Lung microvascular endothelial cell (primary cell): ENCODE measurements at places on chromosomes 13 and 19.

- peak; percentile 92 for DNase-seq
Measured at GRCh38 chr13:28753208-28753892, 34.6 kb upstream of the SLC46A3 start.

DNA sequence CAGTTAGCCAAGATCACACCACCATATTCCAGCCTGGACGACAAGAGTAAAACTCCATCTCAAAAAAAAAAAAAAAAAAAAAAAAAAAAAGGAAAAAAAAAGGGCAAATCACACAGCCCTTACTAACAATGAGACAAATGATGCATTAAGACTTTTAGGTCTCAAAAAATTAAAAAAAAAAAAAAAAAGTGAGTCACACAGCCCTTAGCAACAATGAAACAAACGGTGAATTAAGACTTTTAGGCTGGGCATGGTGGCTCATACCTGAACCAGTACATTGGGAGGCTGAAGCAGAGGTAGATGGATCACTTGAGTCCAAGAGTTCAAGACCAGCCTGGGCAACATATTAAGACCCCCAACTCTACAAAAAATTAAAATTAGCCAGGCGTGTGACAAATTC, 32.4 kb upstream of the EIF3G start:
- no peak for DNase-seq

GRCh38 chr19:31350033-31350692, 927 bp upstream of the TSHZ3 start:
- no peak for DNase-seq

DNA sequence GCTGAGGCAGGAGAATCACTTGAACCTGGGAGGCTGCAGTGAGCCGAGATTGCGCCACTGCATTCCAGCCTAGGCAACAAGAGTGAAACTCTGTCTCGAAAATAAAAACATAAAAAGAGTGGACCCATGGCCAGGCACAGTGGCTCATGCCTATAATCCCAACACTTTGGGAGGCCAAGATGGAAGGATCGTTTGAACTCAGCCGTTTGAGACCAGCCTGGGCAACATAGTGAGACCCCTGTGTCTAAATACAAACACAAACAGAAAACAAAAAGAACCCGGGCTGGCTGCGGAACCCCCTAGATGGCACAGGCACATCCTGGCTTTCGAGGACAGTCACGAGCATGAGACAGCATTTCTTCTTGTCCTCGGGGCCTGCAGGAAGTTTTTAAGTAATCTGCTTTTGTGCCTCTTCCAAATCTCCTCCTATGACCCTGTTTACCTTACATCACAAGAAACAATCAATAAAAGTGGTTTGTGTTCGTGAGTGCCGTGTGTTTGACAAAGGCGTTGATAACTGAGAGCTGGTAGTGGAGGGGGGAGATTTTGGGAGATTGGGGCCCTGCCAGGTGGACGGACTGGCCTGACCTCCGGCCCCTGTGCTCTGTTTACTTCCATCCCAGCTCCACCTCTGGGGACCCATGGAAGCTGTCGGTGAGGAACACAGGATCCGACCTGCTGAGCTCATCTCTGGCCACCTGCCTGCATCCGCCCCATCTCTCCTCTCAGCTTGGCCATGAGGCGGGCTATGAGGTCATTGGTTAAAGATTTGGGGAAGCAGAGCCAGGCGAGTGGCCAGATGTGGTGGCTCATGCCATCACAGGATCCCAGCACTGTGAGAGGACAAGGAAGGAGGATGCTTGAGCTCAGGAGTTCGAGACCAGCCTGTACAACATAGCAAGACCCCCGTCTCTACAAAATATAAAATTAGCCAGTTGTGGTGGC, 5.9 kb upstream of the GDF15 start:
- peak; percentile 95 for DNase-seq

GRCh38 chr13:24282256-24282655, 27.1 kb upstream of the C1QTNF9 start:
- no peak for DNase-seq

GRCh38 chr19:1110809-1111640, 7.2 kb downstream of the GPX4 start:
- DNase-seq, result no peak

DNA sequence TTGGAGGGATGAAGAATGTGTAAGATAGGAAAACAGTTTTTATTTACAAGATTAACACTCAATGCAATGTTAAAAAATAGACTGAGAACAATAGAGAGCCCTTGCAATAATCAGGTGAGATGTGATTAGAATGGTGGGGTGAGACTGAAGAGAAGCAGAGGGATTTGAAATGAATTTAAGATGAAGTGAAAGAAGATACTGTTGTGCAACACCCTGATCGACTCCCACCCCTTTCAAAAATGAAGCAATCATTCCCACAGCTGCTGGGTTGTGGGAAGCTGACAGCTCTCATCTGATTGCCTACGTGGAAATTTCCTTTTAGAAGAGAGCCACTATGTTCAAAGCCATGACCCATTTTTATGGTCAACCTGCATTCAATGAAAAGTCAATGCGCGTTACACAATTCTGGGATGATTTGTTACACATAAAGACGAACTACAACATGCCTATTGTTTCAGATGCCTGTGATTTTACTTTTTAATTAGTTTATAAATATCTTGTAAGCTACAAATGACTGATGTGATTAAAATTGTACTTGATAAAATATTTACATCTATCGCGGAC, 1374.8 kb downstream of the PCDH9 start:
- no peak for DNase-seq

- DNase-seq, result no peak
Measured at GRCh38 chr19:13935765-13936510, 2.3 kb downstream of the PODNL1 start.

- DNase-seq, result no peak
Measured at GRCh38 chr13:26531742-26532141, 25.7 kb upstream of the WASF3 start.

DNA sequence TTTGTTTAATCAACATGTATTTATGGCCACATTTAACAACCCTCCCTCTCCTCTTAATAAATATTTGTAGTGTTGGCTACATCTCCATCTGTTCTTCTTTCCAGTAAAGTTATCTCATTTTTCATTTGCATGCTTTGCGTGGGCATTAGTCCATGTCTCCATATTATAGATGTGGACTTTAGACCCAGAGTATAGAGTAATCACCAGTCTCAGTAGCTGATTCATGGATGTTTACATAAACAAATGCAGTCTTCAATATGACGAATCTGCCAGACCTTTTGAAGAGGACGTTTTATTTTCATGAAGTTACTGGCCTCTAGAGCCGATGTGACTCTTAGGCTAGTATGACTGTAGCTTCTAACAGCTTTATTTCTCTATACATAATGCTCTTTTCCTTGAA, 1546.2 kb downstream of the OLFM4 start:
- no peak for DNase-seq

DNA sequence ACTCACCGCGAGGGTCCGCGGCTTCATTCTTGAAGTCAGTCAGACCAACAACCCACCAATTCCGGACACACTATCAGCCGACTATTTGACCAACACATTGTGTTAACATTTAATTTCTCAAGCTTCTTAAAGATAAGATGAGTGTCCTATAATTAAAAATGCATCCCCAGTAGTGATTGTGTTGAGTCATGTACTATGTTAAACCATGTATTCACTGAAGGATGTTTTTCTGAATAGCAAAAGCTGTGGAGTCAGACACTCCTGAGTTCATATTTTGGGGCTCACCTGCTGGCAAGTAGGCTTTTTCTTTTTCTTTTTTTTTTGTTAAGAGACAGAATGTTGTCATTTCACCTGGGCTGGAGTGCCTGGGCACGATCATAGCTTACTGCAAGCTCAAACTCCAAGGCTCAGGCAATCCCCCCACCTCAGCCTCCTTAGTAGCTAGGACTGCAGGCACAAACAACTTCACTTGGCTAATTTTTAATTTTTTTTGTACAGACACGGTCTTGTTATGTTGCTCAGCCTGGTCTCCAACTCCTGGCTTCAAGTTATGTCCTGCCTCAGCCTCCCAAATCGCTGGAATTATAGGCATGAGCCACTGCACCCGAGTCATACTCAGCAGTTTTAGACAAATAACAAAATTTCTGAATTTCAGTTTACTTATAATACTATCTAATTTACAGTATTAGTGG, 606.9 kb downstream of the PCDH9 start:
- DNase-seq, result no peak

GRCh38 chr13:107617527-107617926, 597.8 kb downstream of the LIG4 start:
- peak; percentile 2 for DNase-seq

DNA sequence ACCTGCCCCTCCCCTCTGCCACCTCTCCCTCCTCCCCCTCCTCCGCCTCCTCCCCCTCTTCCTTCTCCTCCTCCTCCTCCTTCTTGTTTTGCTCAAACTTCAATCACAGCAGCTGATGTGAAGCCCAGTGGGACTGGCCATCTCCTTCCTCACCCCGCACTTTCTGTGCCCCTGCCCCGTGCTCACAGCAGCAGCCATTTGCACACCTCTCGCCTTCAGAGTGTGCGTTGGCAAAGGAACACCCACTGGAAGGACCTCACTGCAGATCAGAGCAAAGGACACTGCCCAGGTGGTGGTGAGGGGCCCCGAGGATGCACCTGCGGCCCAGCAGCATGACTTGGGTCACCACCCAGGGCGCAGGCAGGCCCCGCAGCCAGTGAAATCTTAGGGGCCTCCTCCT, 98.8 kb downstream of the SOX1 start:
- no peak for DNase-seq

DNA sequence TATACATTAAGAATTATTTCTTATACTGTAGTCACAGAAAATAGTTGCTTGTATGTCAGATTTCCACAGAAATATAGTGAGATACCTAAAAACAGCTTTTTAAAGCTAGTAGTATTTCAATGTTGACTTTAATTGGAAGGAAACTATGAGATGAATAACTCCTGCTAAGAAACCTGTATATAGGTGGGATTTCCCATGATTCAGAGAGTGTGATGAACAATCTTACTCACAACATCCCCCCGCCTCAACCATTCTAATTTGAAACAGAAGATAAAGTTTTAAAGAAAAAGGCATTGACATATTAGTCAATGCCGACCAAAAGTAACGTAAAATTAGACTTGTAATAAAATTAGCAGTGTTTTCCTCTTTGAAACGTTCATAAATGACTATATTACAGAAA, 1.4 kb upstream of the MIR17HG start:
- DNase-seq, result no peak

- DNase-seq, result peak; percentile 80
Measured at GRCh38 chr19:55082020-55082851, 6.6 kb downstream of the EPS8L1 start.

DNA sequence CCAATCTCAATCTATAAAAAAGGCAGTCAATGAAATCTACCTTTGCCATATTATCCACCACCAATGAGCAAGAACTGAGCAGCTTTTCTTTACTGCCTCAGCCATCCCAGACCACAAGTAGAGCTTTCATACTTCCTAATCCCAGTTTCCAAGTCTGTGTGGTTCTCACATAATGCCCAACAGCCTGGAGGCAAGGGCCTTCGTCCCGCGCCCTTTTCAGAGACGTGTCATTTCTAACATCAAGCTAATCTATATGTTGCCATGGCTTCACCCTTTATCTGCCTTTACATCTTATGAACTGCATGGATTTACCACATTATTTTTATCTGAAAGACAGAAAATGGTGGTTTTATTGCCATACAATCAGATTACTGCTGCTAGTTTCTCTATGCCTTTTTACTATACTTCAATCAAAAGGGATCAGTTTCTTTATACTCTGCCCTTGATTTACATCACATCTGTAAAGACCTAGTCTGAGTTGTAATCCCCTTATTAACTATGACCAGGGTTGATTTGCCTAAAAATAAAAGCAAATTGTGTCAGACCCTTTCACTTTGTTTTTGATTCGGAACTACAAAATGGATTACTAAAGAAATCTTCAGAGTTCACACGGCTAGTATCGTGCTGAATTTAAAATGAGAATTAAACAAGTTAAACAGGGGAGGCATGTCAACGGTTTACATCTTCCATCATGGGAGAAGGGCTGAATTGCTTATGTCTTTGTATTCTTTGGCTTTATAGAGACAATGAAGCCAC, 5.9 kb downstream of the EFNB2 start:
- no peak for DNase-seq

DNA sequence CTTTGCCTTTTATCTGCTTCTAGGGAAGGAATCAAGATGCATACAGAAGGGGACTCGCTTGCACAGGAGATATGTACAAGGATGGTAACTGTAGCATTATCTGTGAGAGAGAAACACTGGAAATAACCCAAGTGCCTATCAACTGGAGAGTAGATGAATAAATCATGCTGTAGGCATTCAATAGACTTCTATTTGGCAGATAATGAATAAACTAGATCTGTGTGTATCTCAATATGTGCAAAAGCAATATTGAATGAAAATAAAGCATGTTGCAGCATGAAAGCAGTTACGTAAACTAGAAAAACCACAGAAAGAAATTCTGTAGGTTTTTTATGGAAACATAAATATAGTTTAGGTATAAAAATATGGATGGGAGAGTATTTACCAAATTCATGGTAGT, 38.6 kb upstream of the RGCC start:
- no peak for DNase-seq

- peak; percentile 5 for DNase-seq
Measured at GRCh38 chr13:43831088-43831487, 44.3 kb upstream of the ENOX1 start.

DNA sequence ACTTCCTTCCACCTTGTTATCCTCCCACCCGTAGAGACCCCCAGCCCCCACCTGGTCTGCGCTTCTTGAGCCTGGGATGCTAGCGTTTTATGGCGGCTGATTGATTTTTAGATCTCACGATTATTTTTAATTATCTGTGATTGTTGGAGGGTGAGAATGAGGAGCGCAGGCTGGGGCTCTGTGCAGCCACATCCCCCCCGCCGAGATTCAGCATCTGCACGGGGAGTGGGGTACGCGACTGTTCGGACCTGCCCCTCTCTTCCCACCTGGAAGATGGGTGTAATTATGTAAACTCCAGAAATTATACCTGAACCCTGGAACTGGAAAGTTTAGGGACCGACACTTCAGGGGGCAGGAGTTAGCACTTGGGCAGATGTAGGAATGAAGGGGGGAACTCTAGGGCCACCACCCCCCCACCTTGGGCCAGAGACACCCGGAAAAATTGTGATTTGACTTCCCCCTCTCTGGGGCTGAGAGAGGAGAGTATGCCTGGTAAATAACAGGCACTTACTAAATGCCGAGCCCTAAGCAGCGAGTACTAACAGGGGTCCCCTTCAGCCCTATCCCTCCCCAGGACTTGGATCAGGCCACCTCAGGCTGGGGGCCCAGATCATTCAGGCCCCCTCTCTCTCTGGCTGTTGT, 1.8 kb upstream of the ONECUT3 start:
- no peak for DNase-seq

GRCh38 chr13:95386370-95386769, 85.1 kb upstream of the ABCC4 start:
- no peak for DNase-seq

DNA sequence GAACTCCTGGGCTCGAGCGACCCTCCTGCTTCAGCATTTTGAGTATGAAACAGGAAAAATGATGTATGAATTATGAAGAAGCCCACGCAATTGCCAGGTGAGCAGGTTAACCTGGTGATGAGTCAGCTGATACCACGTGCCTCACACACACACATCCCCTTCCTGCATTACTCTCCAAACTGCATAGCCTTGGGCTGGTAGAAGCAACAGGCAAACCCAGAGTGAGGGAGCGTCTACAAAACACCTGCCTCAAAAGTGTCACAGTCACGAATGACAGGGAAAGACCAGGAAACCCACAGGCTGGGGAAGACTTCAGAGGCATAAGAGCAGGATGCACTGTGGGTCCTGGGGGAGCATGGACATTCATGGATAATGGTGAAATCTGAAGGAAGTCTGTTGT, 192.8 kb upstream of the IRS2 start:
- DNase-seq, result no peak
